SK-N-DZ (cell line): ENCODE measurements at places on chromosomes 2 and 18.

- no peak for DNase-seq
These were observed 271.6 kb downstream of the EIPR1 start for GRCh38 chr2:3105814-3106569.

GRCh38 chr2:172465417-172466334 lies 38.3 kb downstream of the ITGA6 start:
- peak; percentile 78 for DNase-seq

- no peak for DNase-seq
These were observed 36.1 kb upstream of the MRPL33 start for GRCh38 chr2:27735263-27735904.

DNA sequence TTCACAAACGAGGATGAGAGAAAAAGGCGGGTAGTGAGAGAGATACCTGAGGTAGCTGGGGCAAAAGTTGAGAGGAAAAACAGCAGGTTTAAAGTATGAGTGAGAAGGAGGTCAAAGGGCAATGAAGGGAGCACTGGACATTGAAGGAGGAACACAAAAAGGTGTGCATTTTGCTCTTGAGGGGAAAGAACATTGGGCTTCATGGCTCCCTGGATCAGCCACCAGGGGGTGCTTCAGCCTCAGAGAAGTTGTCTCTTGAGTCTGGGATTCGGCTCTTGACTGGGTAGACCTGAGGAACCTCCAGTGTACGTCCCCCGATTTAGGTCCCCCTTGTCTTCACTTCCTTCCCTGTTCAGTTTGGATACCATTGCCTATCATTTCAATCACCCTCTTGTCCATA lies 128.5 kb downstream of the RAPGEF4 start:
- peak; percentile 31 for DNase-seq

DNA sequence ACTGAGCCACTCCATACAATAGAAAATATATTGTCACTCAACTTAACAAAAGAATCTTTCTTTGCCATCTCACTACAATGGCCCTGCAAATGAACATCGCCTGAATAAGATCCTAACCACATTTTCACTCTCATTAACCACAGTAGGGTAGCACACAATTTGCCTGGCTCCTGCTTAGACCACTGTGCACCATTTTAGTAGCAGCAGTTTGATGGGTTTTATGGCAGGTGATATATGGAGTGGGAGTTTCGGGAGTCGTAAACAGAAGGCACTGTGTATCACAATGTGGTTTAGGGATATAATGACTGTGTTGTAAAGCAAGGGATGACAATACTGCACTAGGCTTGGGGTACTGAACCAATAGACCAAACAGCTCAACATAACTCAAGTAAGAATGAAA lies 617.4 kb downstream of the BCL11A start:
- no peak for DNase-seq

DNA sequence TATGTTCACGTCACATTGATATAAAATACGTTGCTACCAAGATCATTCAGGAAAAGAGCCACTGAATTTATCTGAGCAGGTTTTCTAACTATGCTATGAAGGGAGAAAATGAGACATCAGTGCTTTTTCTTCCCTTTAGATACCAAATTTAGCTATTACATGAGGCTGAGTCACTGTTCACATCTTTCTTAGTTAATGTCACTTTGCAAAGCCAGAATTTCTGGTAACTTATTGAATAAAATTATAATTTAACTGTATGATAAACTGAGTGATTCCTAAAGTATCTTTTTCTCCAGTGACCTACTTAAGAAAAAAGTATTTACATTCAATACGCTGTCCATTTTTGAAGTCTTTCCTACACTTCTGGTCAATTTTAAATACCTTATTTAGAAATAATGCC lies 22.7 kb downstream of the C1D start:
- DNase-seq = no peak

DNA sequence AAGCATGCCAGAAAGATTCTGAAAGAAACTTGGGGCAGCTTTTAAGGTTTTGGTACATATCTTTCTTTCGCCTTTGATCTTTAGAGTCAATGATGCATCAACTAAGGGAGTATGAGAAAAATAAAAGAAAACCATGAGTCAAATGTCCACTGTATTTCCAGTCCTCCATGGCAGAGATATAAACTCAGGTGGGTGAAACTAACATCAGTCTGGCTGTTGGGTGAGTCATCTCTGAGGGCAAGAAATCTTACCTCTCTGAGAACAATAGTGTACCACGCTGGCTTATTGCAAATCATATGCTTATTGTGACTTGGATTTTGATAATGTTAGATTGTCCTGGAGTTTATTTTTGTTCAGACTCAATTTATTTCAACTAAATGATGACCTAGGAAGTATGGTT lies 521.0 kb downstream of the PLCL1 start:
- no peak for DNase-seq

DNA sequence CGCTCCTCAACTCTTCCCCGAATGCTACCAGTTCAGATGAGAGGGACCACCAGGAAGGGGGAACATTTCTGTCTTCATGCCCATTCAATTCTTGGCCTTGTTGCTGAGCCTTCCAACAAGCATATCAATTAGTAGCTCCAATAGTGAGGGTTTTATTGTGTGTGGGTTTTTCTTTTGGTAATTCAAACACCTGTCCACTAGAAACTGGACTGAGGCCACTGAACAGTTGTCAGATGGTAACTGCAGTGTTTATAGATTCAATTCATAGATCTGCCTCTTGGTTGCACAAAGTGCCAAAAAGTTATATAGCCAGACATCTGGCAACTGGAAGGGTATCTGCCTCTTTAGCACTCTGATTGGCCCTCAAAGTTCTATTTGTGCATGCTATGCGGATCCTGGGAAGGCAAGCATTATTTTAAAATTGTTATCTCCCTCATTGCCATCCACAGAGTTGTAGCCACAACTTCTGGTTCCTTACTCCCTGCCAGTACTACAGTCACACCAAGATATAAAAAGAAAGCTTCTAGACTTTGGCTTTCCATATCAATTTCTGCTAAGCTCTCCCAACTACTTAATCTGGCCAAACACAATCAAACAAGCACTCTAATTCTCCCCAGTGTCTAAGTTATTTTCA lies 83.3 kb upstream of the ZNF521 start:
- DNase-seq = no peak

- no peak for DNase-seq
These were observed 139.3 kb downstream of the ALK start for GRCh38 chr2:29782087-29782486.

DNA sequence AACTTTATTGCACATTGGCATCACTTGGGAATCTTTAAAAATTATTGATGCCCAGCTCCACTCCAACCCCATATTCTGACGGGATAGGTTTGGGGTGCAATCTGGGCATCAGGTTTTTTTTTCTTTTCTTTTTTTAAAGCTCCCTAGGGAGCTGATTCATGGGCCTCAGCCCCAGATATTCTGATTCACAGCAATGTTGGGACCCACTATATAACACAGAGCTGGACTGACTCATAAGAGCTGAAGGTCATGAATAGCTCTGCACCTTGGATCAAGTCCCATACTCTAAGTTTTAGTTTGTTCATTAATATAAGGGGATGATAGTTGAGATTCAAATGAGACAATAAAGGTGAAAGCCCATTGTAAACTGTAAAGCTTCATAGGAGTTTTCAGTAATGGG lies 191.1 kb upstream of the REV1 start:
- DNase-seq = no peak

DNA sequence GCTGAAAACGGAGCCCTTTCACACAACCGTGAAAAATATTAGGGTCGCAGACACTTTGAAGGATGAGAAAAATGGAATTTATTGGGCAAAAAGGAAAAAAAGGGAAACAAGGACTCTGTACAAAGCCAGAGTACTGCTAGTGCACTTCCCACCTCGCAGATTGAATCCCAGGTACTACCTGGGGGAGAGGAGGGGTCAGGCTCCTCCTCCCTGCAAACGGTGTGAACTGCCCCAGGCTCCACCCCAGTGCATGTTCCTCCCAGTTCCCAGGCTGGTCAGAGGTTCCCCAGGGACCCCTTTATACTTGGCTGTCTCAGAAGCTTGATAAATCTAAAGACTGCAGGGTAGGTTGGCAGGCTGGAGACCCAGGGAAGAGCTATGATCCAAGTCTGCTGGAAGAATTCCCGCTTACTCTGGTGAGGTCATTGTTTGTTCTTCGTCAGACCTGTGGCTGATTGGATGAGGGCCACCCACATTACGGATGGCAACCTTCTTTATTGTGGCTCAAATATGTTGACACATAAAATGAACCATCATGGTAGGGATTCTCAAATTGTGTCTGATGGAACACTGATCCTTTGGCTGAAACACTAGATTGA lies 290.4 kb upstream of the POU3F3 start:
- DNase-seq = no peak

- DNase-seq = no peak
These were observed 260.0 kb downstream of the ASXL3 start for GRCh38 chr18:33838054-33838453.

GRCh38 chr2:211401328-211401727 lies 844.9 kb downstream of the CPS1 start:
- DNase-seq = no peak

DNA sequence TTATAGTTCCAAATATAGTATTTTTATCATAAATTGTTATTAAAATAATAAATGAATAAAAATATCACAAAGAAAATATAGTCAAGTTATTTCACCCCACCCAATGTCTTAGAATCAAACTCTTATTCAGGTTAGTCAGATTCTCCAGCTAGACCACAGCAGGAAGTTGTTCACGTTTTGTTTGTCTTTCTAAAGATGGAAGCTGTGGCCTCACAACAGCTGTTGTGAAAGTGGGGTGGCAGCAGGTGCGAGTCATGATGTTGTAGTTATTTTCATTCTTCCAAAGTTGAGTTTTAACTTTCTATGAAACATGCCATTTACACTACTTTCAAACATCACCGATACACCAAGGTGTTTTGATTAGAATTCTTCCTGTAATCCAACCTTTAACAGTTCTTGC lies 272.9 kb downstream of the SLC8A1 start:
- no peak for DNase-seq

DNA sequence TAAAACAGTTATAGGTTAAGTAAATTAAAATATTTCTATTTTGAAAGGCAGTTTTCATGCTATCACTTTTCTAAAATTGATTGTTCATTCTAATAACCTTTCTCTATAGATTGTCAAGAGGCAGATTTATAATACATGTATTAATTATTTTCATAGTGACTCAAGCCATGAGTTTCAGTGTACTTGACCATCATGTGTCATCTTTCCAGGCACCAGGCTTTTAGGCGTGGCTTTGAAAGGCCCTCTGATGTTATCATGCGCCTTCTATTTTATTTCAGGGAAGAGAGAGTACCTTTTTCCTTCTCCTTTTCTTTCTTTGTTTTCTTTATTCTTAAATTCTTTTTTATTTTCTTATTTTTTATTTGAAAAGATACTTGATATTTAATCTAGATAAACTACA lies 128.3 kb upstream of the ETAA1 start:
- no peak for DNase-seq

GRCh38 chr2:147231607-147232006 lies 613.2 kb upstream of the ACVR2A start:
- DNase-seq = no peak

- no peak for DNase-seq
These were observed 165.5 kb upstream of the SALL3 start for GRCh38 chr18:78813936-78814710.

GRCh38 chr2:206381881-206382280 lies 61.5 kb upstream of the ADAM23 start:
- DNase-seq = no peak

- no peak for DNase-seq
These were observed 170.7 kb downstream of the DIS3L2 start for GRCh38 chr2:232132181-232132580.

DNA sequence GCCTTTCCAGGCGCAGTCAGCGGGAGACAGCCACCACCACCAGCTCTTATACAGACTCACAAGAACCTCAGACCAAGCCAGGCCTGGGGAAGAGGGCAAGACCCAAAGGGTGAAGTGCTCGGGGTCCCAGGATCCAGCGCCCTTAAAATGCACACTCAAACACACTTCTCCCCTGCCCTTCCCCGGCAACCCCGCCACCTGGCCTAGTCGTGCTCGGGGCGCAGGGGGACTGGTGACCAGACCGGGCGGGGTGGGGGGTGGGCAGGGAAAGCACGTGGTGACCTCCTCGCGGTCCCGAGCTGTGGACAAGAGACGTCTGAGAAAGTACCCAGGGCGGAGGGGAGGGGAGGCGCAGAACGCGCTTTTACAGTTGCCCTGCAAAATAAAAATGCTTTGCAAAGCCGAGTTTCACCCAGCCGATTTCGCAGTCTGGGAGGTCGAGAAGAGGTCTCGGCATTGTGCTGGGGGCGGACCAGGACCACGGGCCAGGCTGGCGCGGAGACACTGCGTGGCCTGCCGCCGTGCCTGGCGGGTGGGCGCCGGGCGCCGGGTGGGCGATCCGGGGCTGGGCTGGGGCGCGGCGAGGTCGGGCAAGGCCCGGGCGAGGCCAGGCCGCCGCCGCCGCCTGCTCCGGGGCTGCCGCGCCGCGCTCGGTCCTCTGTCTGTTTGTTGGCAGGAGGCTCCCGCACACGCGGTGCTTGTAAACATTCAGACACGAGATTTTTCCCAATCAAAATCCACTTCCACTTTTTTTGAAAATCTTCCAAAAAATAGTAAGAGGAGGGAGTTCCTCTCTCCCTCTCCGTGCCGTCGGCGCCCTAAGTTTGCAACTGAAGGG lies 2.0 kb downstream of the BCL11A start:
- peak; percentile 63 for DNase-seq

DNA sequence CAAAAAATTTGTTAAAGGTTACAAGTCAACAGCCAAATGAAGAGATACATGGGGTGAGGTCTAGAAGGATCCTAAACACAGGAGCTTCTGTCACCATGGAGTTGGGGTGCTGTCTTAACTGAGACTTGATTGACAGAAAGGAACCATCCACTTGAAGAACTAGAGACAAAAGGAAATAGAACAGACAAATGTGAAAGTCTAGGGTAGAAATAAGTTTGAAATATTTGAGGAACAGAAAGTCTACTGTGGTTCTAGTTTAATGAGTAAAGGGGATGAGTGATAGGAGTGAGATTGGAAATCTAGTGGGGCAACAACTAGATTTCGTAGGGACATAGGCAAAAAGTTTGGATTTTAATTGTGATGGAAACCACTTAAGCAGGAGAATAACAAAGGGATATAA lies 18.7 kb downstream of the RBBP8 start:
- no peak for DNase-seq

- DNase-seq = no peak
These were observed 805.4 kb upstream of the GYPC start for GRCh38 chr2:125850541-125850940.

GRCh38 chr2:206063635-206064034 lies 22.3 kb downstream of the INO80D start:
- no peak for DNase-seq

GRCh38 chr2:134282629-134283400 lies 28.9 kb downstream of the MGAT5 start:
- no peak for DNase-seq

- DNase-seq = no peak
These were observed 936.4 kb upstream of the CHAC2 start for GRCh38 chr2:52831216-52831615.

DNA sequence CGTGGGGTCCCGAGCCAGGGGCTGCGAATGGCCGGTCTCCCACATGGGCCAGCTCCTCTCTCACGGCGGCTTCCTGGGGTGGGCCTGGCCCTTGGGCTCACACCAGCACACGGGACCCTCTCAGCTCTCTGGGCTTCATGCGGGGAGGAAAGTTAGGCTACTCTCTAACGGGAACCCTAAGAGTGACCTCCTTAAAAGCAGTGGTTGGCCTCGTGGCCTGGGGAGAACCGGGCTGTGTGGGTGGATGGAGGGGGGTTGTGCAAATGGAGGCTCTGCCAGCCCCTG lies 25.8 kb downstream of the RTP5 start:
- DNase-seq = no peak
